ENCODE measurements at places on chromosomes 7 and 10.

DNA sequence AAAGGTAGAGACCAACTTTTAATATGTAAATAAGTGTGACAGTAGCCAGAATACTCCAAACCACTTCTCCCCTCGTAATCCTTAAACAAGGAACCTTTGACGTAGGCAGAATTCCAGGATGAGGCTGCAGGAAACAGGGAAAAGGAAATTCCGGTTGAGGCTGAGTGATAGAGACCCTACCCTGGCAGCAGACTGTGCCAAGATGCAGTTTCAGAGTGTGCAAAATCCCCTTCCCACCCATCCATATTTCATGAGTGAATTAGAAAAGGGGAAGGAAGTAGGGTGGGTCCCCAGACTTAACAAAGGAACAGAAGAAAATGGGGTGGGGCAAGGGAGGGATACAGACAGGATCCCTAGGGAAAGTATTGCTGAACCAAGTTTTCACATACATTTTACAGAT is 143.0 kb downstream of the RAPGEF5 start:
- DNase-seq: no peak

- peak; percentile 62 for DNase-seq
These were observed 881 bp downstream of the C10orf67 start for GRCh38 chr10:23343591-23344240.

GRCh38 chr7:130850956-130851355 is 116.9 kb upstream of the KLF14 start:
- DNase-seq: no peak

- no peak for DNase-seq
These were observed 347.0 kb downstream of the GPAM start for GRCh38 chr10:111836571-111836970.

GRCh38 chr10:3803295-3803926 is 18.4 kb upstream of the KLF6 start:
- peak; percentile 44 for DNase-seq

DNA sequence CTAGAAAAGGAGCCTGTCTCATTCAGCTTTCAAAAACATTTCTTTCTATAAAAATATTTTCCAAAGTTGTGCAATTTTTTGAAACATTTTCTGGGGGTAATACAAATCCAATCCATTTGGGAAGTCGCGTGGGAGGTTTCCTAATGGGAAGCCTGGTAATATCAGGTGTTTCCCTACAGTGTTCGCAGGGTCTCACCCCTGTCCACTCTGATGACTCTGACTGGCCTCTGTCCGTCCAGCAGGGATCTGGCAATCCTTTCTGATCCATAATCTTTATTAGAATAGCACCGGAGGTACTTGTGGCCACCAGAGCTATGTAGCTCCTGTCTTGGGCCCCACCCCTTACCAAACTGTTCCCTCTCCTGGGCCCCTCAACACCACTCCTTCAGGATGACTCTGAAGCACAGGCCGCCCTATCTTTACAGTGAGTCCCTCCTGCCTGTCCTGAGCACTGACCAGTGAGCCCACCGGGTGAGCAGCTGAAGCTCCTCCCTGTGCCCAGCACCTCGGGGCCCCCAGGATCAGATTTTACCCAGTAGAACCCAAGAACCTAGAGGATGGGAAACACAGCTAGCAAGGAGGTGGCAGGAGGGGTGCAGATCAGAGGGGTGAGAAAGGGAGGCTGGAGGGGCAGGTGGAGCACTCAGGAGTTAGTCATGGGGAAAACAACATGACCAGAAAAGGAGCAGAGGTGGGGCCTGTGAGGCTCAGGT is 84.8 kb downstream of the PTPRE start:
- no peak for DNase-seq
